Activated naive CD8-positive, alpha-beta T cell treated with anti-CD3 and anti-CD28 coated beads for 36 hours (primary cell): ENCODE measurements at places on chromosomes 16 and 17.

DNA sequence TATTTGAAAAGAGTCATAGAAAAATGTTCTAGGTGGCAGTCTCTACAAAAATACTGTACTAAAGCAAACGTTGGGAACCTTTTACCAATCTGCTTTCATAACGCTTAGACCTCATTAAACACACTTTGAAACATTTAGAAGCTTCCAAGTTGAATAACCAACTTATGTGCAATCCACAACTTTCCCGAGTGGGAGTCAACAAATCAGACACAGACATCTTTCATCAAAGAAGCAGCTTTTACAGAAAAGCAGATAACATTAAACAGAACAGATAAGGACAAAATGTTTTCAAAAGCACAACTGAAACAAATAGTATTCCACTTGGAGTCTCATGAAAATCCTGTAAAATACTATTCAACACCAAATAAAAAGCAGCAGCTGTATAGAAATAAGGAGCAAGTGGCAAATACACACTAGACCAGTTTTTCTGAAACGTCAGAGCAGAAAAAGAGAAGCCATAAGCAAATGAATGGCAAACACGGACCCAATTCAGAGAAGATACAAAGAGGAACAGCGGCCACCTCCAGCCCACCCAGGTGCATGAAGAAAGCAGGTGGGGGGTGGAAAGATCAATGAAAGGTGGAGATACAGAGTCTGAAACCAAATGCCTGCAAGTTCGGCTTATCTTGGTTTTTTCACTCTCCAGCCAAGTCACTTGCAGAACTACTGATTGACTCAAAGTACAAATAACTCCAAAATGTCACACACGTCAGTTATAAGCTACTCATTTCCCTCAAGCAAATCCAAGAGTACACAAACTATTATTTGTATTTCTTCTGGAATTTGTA, 18.4 kb upstream of the FBF1 start:
- H3K4me1 ChIP-seq, result peaks cover 2% of the 10 kb centered on the region
- no peak overlapping the region for H3K27ac ChIP-seq
- peaks cover 2% of the 10 kb centered on the region for H3K36me3 ChIP-seq
- no peak overlapping the region for H3K4me3 ChIP-seq
- no peak for DNase-seq
- no peaks in the 10 kb centered on the region for H3K27me3 ChIP-seq

DNA sequence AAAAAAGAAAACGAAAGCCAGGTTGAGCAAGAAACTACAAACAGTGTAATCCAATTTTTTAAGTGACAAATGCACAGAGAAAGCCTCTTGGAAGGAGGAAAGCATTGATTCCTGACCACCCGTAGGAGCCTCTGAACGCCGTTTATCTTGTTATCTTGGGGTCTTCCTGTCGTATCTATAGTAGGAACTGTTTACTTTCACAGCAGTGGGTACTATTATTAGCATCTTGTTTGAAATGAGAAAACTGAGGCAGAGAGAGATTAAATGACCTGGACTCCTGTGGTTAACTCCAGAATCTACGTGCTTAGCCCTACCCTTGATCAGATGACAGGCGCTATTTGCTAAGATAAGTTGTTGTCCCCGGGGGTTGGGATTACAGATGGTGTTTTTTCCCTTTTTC, 196.7 kb upstream of the FOXF1 start:
- H3K27me3 ChIP-seq, result peaks cover 14% of the 10 kb centered on the region
- no peaks in the 10 kb centered on the region for H3K4me1 ChIP-seq
- H3K4me3 ChIP-seq, result no peak overlapping the region
- H3K36me3 ChIP-seq, result no peaks in the 10 kb centered on the region

GRCh38 chr16:8493972-8494371, 96.3 kb downstream of the TMEM114 start:
- DNase-seq, result no peak
- H3K4me3 ChIP-seq, result no peak overlapping the region
- no peak overlapping the region for H3K27ac ChIP-seq
- H3K27me3 ChIP-seq, result peaks cover 10% of the 10 kb centered on the region
- no peaks in the 10 kb centered on the region for H3K4me1 ChIP-seq
- H3K36me3 ChIP-seq, result no peaks in the 10 kb centered on the region

- H3K27me3 ChIP-seq, result peaks cover 25% of the 10 kb centered on the region
- DNase-seq, result no peak
- H3K27ac ChIP-seq, result no peak overlapping the region
- H3K4me3 ChIP-seq, result no peak overlapping the region
- H3K4me1 ChIP-seq, result no peaks in the 10 kb centered on the region
These were observed 53.1 kb upstream of the ENPP7 start for GRCh38 chr17:79677646-79678045.

- H3K36me3 ChIP-seq, result no peaks in the 10 kb centered on the region
- no peak overlapping the region for H3K4me3 ChIP-seq
- no peak for DNase-seq
- H3K4me1 ChIP-seq, result peaks cover 17% of the 10 kb centered on the region
- H3K27me3 ChIP-seq, result peaks cover 57% of the 10 kb centered on the region
These were observed 3.4 kb upstream of the NXPH3 start for GRCh38 chr17:49572226-49572625.

- peaks cover 67% of the 10 kb centered on the region for H3K4me1 ChIP-seq
- no peak for DNase-seq
- peaks cover 4% of the 10 kb centered on the region for H3K36me3 ChIP-seq
- H3K4me3 ChIP-seq, result no peak overlapping the region
- H3K27ac ChIP-seq, result no peak overlapping the region
These were observed 48.5 kb downstream of the RPTOR start for GRCh38 chr17:80593181-80593580.

GRCh38 chr16:27526180-27526579, 23.5 kb downstream of the GTF3C1 start:
- peaks cover 14% of the 10 kb centered on the region for H3K36me3 ChIP-seq
- no peak overlapping the region for H3K27ac ChIP-seq
- peaks cover 2% of the 10 kb centered on the region for H3K4me1 ChIP-seq
- no peak overlapping the region for H3K4me3 ChIP-seq
- no peaks in the 10 kb centered on the region for H3K27me3 ChIP-seq

DNA sequence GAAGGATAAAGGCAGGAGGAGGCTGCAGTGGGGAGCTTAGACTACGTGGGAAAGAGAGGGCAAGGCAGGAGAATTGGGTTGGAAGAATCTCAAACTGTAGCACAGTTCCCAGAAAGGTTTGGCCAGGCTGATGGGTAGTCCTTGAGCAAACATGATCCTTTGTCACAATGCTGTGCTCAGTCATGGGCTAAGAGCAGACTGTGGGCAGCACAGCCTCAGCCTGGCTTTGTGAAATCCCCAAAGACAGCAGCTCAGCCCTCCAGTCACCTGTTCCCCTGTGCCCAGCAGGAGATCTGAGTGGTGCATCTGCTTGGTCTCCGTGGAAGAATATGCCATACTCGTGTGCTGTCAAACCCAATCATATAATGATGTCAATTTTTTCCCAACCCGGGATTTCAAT, 10.6 kb upstream of the ENGASE start:
- peaks cover 3% of the 10 kb centered on the region for H3K4me1 ChIP-seq
- no peak overlapping the region for H3K4me3 ChIP-seq
- DNase-seq, result no peak
- no peaks in the 10 kb centered on the region for H3K36me3 ChIP-seq
- H3K27me3 ChIP-seq, result peaks cover 3% of the 10 kb centered on the region
- H3K27ac ChIP-seq, result no peak overlapping the region

- peaks cover 19% of the 10 kb centered on the region for H3K4me1 ChIP-seq
- H3K27me3 ChIP-seq, result no peaks in the 10 kb centered on the region
- H3K4me3 ChIP-seq, result no peak overlapping the region
- H3K36me3 ChIP-seq, result peaks cover 13% of the 10 kb centered on the region
- H3K27ac ChIP-seq, result peak overlapping the region; percentile 25
- no peak for DNase-seq
These were observed 46.6 kb downstream of the PECAM1 start for GRCh38 chr17:64343833-64344637.

DNA sequence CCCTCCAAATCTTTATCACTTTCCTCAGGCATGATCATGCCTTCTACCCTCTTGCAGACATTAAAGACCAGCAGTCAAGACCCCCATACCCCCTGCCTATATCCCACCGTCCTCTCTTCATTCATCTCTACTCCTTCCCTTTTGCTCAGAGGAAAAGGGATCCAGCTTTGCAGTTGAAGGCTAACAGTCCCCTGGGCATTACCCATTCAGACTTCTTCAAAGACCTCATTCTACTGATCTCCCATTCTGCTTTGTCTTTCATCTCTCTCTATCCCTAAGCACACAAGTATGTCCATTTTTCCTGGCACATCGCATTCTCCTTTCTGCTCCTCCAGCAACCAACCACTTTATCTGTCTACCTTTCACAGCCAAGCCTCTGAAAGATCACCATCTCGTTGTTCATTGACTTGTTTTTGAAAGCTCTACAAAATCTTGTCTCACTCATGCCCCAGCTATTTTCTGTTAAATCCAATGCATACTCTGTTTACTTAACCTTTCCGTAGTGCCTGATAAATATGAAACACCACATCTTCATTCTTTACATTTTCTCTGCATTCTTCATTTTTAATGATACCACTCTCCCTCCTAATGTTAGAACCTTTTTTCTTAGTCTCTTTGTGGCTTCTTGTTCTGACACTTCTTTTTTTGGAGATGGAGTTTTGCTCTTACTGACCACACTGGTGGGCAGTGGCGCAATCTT, 14.1 kb upstream of the LCMT1 start:
- no peak overlapping the region for H3K4me3 ChIP-seq
- DNase-seq, result no peak
- H3K27me3 ChIP-seq, result no peaks in the 10 kb centered on the region
- H3K27ac ChIP-seq, result no peak overlapping the region

GRCh38 chr16:10598157-10598556, 17.8 kb upstream of the EMP2 start:
- H3K27me3 ChIP-seq, result peaks cover 11% of the 10 kb centered on the region
- no peak for DNase-seq
- H3K4me3 ChIP-seq, result no peak overlapping the region
- no peak overlapping the region for H3K27ac ChIP-seq
- H3K4me1 ChIP-seq, result no peaks in the 10 kb centered on the region
- H3K36me3 ChIP-seq, result no peaks in the 10 kb centered on the region

DNA sequence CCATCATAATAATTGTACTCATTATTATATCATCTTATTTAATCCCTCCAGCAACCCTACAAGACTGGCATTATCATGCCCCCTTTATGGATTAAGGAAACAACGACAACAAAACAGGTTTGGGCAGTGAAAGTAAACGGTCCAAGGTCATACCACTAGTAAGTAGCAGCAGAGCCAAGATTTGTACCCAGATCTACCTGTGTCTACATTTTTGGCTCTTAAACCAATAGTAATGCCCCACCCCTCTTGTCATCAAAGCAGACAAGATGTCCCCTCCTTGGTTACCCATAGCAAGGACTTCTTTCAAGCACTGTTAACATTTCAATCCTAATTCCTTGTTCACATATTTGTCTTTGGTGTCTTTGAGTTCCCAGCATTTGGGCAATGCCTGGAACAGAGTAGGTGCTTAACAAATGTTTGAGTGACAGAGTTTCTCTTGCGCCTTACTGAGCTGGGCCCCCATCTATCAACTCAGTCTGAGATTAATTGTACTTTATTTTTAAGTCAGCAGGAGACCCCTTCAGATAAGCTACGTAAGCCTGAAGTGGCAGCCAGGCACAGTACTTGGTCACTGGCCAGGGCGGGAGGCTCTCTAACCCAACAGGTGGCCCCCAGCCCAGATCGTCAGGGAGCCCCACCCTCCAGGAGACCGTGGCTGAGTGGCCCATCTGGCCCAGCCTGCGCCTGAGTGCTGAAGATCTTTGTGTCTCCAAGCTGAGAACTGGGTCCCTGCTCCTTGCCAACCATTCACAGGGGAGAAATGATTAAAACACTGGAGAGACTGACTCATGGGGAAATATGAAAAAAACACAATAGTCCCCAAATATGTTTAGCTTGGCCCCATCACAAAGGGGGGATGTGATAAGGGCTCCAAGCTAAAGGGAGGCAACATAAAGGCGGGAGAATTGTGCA, 75.8 kb downstream of the AXIN2 start:
- H3K36me3 ChIP-seq, result no peaks in the 10 kb centered on the region
- H3K27me3 ChIP-seq, result peaks cover 20% of the 10 kb centered on the region
- no peak for DNase-seq

DNA sequence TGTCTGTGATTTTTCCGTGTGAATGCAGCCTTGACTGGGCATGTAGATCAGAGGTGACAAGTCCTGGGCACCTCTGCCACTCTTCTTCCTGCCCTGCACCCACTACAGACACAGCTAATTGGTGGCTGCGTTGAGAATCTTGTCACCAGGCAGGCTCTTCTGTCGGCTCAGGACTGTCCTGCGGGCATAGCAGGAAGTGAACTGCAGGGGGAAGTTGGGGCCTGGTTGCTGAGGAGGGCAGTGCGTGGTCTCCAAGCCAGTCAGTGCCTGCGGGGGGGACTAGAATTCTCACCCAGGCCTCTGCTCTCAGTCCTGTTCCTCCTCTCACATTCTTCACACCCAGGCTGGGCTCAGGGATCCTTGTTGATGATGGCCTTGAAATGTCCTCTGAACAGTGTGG, 50.5 kb downstream of the JPH3 start:
- no peak for DNase-seq
- H3K27ac ChIP-seq, result no peak overlapping the region
- H3K4me1 ChIP-seq, result peaks cover 3% of the 10 kb centered on the region
- H3K27me3 ChIP-seq, result peaks cover 13% of the 10 kb centered on the region
- H3K4me3 ChIP-seq, result no peak overlapping the region

- no peak for DNase-seq
- no peaks in the 10 kb centered on the region for H3K36me3 ChIP-seq
- no peak overlapping the region for H3K4me3 ChIP-seq
These were observed 293.6 kb upstream of the CDH11 start for GRCh38 chr16:65415460-65415859.

GRCh38 chr17:36608794-36609497, 7.6 kb downstream of the MRM1 start:
- no peak overlapping the region for H3K4me3 ChIP-seq
- H3K27me3 ChIP-seq, result no peaks in the 10 kb centered on the region
- peaks cover 35% of the 10 kb centered on the region for H3K4me1 ChIP-seq
- no peak overlapping the region for H3K27ac ChIP-seq
- no peak for DNase-seq

DNA sequence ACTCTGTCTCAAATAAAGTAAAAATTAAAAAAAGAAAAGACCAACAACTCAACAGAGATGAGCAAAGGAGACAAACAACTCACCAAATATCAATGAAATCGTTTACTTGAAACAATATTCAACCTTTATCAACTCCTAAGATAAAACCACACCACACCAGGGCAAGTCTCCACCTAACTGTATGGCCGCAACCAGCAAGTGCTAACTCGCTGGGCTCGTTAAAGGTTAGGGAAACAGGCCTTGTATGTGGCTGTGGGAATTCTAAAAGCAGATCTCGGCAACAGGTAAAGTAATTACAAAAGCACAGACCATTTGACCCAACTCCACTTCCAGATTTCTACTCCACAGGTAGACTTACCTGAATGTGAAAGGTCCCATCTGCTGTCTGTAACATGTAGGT, 9.3 kb downstream of the ZCCHC14 start:
- H3K4me1 ChIP-seq, result peaks cover 65% of the 10 kb centered on the region
- no peak overlapping the region for H3K4me3 ChIP-seq
- DNase-seq, result no peak
- H3K27ac ChIP-seq, result no peak overlapping the region
- peaks cover 10% of the 10 kb centered on the region for H3K36me3 ChIP-seq
- H3K27me3 ChIP-seq, result no peaks in the 10 kb centered on the region

DNA sequence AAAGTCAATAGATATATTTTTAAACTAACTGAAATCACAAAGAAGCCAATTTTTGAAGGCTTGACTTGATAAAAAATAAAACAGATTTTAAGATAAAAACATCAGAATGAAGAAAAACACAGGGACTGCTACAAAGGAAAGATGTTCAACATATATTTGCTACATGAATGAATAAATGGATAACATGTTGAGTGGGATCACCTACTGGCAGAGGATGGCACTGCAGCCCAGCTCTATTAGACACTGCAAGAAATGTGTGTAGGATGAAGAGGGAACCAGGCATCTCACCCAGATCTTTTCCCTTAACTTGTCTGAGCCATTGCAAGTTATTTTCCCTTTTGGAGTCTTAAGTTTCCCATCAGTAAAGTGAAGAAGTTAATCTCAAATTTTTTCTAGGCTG, 4.2 kb downstream of the AIPL1 start:
- no peak for DNase-seq
- peaks cover 15% of the 10 kb centered on the region for H3K27me3 ChIP-seq
- H3K4me3 ChIP-seq, result no peak overlapping the region
